Lung microvascular endothelial cell (primary cell): ENCODE measurements at places on chromosomes 12 and 14. TPM values are rescaled to one million over a fixed set of nuclear protein-coding genes. Genes with fewer than 3 reads are reported as not detected.

The CLEC4C gene
- total RNA-seq = not detected in 2 replicates

The ERBB3 gene
- under 0.01 and 0.22 TPM in 2 replicates for total RNA-seq

The PDE3A gene
- total RNA-seq = 1.3 and 2.0 TPM in 2 replicates

The CDK17 gene
- 94.1 and 127 TPM in 2 replicates for total RNA-seq

The BLTP3B gene
- 8.3 and 10.5 TPM in 2 replicates for total RNA-seq

The TSPAN8 gene
- not detected in 2 replicates for total RNA-seq

The RABGGTA gene
- 11.8 and 17.3 TPM in 2 replicates for total RNA-seq
